ENCODE measurements at places on chromosomes 12 and 14.

GRCh38 chr14:77043177-77043983, 14.9 kb upstream of the IRF2BPL start:
- DNase-seq, result no peak

DNA sequence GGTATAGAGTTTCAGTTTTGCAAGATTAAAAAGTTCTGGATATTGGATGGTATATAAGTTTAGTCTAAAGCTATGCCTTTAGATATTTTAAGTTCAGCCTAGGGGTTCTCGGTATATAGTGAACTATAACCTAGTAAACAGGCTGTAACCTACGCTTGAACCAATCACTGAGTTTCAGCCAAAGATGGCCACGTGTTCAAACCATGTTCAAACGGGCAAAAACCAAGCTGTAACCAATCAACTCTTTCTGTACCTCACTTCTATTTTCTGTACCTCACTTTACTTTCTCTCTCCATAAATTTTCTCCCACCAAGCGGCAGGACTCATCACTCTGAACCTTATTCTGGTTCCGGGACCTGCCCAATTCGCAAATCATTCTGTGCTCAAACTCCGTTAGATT, 1.4 kb downstream of the TMBIM4 start:
- DNase-seq, result no peak

DNA sequence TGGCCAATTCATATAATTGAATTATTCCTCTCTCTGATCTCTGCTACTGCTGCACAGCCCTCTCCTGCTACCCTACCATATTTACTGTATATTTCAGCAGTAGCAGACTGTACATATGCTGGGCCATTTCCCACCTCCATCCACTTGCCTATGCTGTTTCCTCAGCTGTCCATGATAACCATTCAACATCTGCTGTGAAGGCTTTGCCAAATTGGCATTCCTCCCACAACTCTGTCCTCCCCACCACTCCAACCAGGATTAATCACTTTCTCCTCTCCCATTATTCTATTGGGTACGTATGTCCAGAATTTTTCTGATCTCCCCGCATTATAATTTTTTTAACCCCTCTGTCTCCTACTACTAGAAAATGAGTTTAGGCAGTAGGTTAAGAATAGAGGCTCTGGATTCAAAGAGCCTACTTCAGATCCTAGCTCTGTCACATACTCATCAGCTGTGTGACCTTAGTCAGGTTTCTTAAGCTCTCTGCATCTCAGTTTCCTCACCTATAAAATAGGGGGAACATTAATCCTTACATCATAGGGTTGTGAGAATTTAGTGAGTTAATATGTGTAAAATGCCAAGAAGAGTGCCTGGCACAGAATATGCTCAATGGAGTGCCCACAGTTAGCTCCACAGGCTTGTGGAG, 123.3 kb downstream of the KICS2 start:
- DNase-seq, result peak; percentile 72

GRCh38 chr12:2334689-2335088, 281.9 kb downstream of the CACNA1C start:
- no peak for DNase-seq

GRCh38 chr12:77116277-77116676, 50.9 kb upstream of the E2F7 start:
- DNase-seq, result no peak

DNA sequence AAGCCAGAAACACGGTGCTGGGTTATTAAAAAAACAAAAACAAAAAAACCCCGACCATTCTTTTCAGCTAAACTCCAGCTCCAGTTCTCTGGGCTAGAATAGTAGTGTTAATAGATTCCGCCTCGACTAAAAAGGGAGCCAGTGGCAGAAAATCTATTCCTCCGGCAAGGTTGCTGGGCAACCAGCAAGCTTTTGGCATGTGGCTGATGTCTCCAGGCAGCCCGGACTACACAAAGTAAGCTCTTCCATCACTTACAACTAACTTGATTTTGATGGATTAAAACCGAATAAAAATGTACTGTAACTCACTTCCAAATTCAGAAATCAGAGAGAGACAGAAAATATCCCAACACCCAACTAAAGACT, 126.4 kb upstream of the FOXN3 start:
- DNase-seq, result no peak

- DNase-seq, result no peak
Measured at GRCh38 chr12:84696908-84697540, 215.6 kb downstream of the SLC6A15 start.

DNA sequence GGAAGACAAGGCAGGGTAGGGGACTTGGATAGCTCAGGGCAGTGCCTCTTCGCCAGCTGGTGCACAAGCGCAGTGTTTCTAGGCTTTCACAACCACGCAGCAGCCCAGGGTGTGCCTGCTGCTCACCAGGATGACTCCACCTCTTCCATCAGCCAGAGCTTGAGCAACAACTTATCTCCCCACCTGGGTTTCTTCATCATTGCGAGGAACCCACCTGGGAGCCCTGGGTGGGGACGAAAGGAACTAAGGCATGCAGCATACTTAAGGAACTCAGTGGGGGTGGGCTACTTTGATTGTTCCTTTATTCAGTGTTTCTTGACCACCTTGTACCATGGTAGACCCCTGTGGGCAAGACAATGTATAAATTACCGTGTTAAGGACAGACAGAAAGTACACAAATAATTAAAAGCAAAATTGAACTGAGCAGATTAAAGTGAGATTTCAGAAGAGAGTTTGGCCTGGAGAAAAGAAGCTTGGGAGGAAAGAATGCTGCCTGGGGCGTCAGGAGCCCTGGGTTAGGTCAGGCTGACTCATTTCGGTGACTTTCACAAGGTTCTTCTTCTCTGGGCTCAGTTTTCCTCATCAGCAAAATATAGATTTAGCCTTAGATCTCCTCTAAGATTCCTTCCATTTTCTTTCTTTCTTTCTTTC, 22.9 kb downstream of the KRT18 start:
- no peak for DNase-seq

DNA sequence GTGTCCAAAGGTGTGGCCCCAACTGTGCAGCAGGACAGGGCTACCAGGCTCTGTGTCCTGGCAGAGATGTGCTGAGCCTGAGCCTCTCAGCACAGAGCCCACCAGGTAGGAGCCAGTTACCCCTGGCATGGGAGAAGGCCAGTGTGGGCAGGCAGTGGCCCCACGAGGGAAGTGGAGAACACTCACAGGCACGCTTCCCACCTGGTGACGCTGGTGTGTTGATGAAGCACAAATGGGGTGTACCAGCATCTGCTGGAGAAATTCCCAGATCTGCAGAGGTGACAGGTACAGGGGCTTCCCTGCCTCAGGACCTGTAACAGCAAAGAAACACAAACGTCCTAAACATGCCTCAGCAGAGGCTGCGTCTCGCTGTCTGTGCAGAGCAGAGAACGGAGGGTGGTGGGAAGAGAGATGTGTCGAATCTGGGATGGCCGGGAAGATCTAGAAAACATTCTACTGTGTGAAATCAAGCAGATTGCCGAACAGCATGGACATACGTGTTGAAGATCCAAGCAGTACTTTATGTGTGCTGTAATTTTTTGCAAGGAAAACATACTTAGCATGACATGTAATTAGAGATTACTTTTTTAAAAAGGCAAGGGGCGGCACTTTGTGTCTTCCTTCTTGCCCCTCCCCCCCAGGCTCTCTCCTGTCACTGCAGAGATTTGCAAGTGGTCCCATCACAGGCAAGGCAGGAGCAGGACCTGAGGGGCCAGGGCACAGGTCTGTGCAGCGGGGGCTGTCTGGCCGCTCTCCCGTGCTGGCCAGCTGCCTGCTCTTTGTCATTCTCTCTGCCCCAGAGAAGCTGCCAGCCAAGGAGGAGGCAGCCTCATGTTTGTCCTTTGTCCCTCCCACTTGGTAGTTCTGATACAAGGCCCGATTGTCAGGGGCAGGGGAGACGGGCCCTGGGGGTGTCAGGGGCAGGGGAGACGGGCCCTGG, 17.3 kb downstream of the HIP1R start:
- DNase-seq, result no peak

GRCh38 chr14:68951035-68951797, 27.9 kb downstream of the ACTN1 start:
- DNase-seq, result no peak

GRCh38 chr12:52558781-52559445, 6.0 kb upstream of the KRT71 start:
- no peak for DNase-seq

- DNase-seq, result no peak
Measured at GRCh38 chr12:1553987-1554982, 40.1 kb downstream of the FBXL14 start.

Data from NCI-H2081 treated with DMSO at 0.1 percent for 48 hours (cell line).